A673 (cell line): ENCODE measurements at places on chromosomes 4 and X. TPM values are rescaled to one million over a fixed set of nuclear protein-coding genes. Genes with fewer than 3 reads are reported as not detected.
A peak's percentile ranks its signal among the peaks of the same experiment; 100 is the strongest.

GRCh38 chr4:6875431-6875831 lies 34.2 kb upstream of the TBC1D14 start:
- no peaks in the 10 kb centered on the region for H3K27me3 ChIP-seq
- H3K27ac ChIP-seq = no peak overlapping the region
- DNase-seq = no peak
- no peaks in the 10 kb centered on the region for H3K4me1 ChIP-seq
- no peak overlapping the region for H3K4me3 ChIP-seq
- H3K36me3 ChIP-seq = peaks cover 75% of the 10 kb centered on the region

GRCh38 chr4:67087897-67088296 lies 457.4 kb downstream of the CENPC start:
- no peak overlapping the region for H3K4me3 ChIP-seq
- peak; percentile 35 for DNase-seq
- H3K27me3 ChIP-seq = no peaks in the 10 kb centered on the region
- no peak overlapping the region for H3K27ac ChIP-seq
- H3K4me1 ChIP-seq = no peaks in the 10 kb centered on the region

Gene C4orf36
- total RNA-seq = 3.1 and 5.3 TPM in 2 replicates

Gene MSMO1
- total RNA-seq = 104 and 137 TPM in 2 replicates

Gene KIAA1210
- not detected in 2 replicates for total RNA-seq
